ENCODE measurements at places on chromosomes 3 and 15.

DNA sequence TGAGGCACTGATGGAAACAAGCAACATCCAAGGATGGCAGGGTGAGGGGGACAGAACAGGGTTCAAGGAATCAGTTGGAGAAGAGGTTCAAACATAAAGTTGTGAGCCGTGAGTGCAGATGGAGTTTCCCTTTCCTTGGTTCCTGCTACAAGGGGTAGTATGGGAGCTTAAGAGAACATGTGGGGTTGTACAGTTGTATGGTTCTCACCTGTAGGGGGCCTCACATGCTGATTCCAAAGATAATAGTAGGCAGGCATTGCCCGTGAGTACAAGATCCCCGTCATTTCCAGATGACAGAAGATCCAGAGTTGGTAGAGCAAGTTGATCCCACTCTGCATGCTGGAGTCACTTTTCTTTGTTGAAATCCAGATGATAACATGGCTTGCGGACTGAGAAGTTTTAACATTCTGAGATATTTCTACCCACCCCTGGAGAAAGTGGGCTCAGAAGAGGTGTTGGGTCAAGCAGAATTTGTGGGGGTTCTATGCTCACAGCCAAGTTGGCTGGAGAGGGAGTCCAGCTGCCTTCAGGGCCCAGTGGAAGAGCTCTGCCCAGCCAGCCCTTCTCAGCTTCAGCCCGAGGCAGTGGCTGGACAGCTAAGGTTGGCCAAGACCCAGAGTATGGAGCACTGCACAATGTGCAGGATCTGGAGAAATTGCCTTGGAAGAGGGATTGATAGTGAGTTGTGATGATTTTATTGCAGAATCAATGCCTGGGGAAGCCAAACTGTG is 141.8 kb downstream of the THSD4 start:
- no peak for DNase-seq

DNA sequence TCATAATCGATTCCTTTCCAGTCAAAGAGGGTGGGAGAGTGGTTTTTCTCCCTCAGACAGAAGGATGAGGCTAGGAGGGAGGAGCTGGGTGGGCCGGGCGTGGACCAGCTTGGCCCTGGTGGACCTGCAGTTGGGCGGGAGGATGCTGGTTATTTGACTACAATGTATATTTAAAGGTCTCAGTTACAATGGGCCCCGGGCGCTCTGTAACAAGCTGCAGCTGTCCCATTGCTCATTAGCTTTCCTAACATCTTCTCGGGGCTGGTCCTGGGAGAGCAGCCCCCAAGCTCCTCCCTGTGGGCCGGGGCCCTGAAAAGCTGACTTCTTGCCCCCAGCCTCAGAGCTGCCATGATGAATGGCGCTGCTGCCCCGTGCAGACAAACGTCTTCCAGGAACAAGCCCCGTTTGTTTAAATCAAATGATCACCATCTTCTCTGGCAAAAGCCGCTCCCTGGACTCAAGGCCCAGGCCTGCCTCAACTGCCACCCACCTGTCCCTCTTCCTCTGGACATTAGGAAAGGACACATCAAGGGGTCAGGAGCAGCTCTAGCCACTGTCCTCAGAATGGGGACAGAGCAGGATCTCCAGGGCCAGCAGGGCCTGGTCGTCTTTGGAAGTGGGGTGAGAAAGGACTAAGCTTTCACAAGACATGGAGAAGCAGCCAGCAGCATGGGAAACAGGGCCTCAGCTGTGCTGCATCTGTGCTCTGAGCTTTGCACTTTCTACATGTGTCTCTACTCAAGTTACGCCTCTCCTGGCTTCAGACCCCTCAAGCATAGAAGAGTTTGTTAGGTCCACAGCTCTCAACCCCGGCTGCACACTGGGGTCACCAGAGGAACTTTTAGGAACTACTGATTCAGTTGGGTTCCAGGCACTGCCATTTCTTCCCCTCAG is 38.6 kb downstream of the MAGEF1 start:
- DNase-seq = no peak

GRCh38 chr15:60906146-60906674 is 322.9 kb downstream of the RORA start:
- DNase-seq = no peak

DNA sequence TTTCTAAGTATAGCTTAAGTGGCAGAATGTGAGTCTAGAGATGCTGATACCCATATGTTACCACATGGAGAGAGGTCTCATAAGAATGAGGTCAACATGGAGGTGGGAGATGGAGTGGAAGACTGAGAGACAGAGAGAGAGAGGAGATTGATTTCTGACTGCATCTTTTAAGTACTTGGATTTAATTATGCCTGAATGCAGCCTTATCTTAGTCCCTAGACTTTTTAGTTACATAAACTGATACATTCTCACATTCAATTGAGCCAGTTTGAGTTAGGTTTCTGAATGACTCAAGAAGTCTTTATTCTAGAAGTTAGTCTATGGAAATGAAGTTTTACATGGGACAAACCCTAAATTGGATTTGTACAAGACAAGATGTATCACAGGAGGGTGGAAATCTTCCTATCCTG is 58.5 kb upstream of the TNFSF10 start:
- no peak for DNase-seq

GRCh38 chr3:185998136-185998535 is 60.3 kb upstream of the TRA2B start:
- DNase-seq = no peak

GRCh38 chr15:95594496-95594895 is 736.0 kb upstream of the NR2F2 start:
- DNase-seq = no peak

DNA sequence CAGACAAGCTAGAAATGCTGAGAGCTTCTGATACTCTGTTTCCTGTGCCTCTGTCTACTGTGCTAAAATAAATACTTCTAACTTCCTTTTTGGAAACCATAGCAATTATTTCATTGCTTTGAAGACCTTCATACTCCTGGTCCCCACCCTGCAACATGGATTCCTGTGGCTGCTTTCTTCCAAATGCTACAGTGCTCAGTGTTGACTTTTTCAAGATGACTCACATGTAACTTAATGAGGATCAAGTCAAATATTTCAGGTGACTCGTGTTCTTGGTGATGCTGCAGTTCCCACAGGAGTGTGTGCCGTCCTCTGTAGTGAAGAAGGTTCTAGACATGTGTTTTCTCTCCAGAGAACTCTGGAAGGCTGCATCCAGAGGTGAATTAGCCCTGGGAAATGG is 288.6 kb downstream of the CLSTN2 start:
- DNase-seq = no peak
